ENCODE measurements at places on chromosomes 12 and 14. TPM values are rescaled to one million over a fixed set of nuclear protein-coding genes. Genes with fewer than 3 reads are reported as not detected.

RPGRIP1 gene
- 0.25 TPM for polyA plus RNA-seq

TMEM116 gene
- 9.9 TPM for polyA plus RNA-seq

GALNT6 gene
- polyA plus RNA-seq: 0.72 TPM

ESYT1 gene
- 27.0 TPM for polyA plus RNA-seq

NEUROD4 gene
- not detected for polyA plus RNA-seq

SRGAP1 gene
- polyA plus RNA-seq: 1.9 TPM

DICER1 gene
- 6.4 TPM for polyA plus RNA-seq

LRRC10 gene
- 0.25 TPM for polyA plus RNA-seq

MYF5 gene
- not detected for polyA plus RNA-seq

TDRD9 gene
- 2.3 TPM for polyA plus RNA-seq

PIWIL1 gene
- polyA plus RNA-seq: not detected

DPY19L2 gene
- polyA plus RNA-seq: 1.5 TPM

EIF2B1 gene
- 43.6 TPM for polyA plus RNA-seq

FBXO21 gene
- 9.3 TPM for polyA plus RNA-seq

SELPLG gene
- polyA plus RNA-seq: 0.87 TPM

CLEC4D gene
- polyA plus RNA-seq: 0.10 TPM

HIGD1C gene
- polyA plus RNA-seq: not detected

POTEG gene
- not detected for polyA plus RNA-seq

PTCSC3 gene
- polyA plus RNA-seq: not detected

DDN gene
- not detected for polyA plus RNA-seq

ASIC1 gene
- polyA plus RNA-seq: 1.2 TPM

SCNN1A gene
- polyA plus RNA-seq: 0.61 TPM

TMEM30B gene
- polyA plus RNA-seq: 7.5 TPM

GPRC5A gene
- polyA plus RNA-seq: 8.4 TPM

NTS gene
- not detected for polyA plus RNA-seq

TMEM233 gene
- not detected for polyA plus RNA-seq

KRT71 gene
- not detected for polyA plus RNA-seq

PLEKHG7 gene
- not detected for polyA plus RNA-seq

WSCD2 gene
- polyA plus RNA-seq: not detected

CACNA1C gene
- polyA plus RNA-seq: 4.3 TPM

MYH6 gene
- 0.67 TPM for polyA plus RNA-seq

APPL2 gene
- polyA plus RNA-seq: 48.8 TPM

AGAP2 gene
- 0.18 TPM for polyA plus RNA-seq

LRP1-AS gene
- polyA plus RNA-seq: not detected
